SJCRH30 (cell line): ENCODE measurements at places on chromosomes 7 and 10.

DNA sequence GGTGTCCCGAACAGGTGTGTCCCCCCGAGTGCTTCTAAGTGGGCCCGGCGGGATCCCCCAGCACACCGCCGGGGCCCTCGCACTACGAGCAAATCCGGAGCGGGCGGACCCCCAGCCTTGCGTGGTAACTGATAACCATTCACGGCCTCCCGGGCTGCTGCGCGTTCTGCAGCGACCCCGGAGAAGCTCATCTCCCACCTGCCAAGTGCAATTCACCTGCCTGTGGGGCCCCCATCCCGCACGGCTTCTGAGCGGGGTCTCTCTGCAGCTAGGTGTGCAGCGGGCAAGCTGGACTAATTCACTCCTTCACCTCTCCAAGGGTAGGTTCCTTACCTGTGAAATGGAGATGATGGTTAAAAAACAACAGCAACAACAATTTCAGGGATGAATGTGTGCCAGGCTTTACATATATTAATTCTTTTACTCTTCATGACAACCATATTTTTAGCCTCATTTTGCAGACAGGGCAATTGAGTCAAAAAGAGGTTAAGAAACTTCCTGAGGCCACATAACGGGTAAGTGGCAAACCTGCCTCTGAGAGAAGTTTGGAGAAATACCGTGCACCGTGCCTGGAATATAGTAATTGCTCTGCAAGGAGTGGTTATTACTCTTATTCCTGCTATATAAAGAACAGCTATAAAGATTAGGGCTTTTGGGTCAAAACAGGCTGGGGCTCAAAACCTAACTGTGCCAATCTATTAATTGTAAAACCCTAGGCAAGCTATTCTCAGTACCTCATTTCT, 652 bp upstream of the PODXL start:
- no peak for DNase-seq

DNA sequence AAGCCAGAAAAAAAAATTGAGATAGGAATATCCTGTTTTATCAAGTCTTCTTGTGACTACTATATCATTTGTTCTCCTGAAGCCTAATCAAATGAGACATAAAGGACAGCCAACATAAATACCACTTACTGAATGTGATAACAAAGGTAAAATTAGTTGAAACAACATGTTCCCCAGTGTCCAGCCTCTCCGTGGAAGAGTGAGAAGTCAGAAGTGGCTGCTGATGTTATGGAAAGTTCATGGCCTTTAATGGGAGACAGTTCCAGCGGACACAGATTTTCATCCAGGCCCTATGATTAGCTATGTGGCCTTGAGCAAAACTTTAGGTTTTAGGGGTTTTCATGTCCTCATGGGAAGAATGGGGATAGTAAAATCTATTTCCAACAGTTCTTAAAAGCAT, 724.3 kb downstream of the SUGCT start:
- DNase-seq: no peak

- no peak for DNase-seq
Observed at GRCh38 chr7:29045258-29046086, 87.3 kb upstream of the TRIL start.

GRCh38 chr7:155962191-155962967, 150.1 kb upstream of the SHH start:
- no peak for DNase-seq

DNA sequence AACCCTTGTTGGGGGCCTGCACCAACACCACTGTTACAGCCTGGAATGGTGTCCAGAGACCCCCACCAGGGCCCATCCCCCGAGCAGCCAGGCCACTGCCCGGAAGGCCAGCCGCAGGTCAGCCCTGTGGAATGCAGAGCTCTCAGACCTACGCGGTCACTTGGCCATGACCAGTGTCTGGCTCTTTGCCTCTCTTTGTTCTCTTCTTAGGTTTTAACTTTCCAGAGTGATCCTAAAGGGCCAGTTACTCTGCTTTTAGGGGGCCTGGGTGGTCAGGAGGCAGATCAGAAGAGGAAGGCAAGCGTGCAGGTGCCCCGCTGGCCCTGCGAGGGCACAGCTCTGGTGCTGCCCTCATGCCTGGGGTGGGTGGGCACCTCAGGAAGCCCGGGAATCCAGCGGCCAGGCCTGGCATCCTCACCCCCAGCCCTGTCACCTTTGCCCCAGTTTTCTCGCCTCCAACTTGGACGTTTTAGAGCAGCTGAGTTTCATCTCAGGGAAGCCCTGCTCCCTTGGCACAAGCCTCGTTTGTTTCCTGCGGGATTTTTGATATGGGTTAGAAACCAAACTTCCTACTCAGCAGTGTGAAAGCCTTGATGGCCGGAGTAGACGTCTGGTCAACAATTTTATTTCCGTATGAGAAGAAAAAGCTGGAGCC, 62.5 kb upstream of the CHST15 start:
- DNase-seq: peak; percentile 53

DNA sequence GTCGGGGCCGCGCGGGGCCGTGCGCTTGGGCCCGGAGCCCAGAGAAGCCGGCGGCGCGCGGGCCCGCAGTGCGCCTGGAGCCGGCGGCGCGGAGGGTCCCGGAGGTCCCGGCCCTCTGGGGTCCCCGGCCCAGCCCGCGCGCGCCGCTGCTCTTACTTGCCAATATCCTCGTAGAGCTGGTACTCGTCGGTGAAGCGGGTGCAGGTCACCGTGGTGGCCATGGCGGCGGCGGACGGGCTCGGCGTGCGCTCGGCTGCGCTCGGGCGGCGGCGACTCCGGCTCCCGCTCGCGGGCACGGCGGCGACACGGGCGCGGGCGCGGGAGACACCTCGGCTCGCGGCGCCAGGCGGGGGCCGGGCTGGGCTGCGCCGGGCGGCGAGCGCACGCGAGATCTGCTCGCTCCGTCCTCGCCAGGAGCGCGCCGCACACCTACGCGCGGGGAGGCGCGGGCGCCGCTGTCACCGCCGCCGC, at the start of gene CAMK2B:
Gene CAMK2B (minus strand): TSS at position 394 of the 471 bp plus-strand sequence. CDS start 173 bp downstream, at position 221.
- no peak for DNase-seq

GRCh38 chr7:309586-310228, 19.7 kb downstream of the FOXL3 start:
- no peak for DNase-seq

DNA sequence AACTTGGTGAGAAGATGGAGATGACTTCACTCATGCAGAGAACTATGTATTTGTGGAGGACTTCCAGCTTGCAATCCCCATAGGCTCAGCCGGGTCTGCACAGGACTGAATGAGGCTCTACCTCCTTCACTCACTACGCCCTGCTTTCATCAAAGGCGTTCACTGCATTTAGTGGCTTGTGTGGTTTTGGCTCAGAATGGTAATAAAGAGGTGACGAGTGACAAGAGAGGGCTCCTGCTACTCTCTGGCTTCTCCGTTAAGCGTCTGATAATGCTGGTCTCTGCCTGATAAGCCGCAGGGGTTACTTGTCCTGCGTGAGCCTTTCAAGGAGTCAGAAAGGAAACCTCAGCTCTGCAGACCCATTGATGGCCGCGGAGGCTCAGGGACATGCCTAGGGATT, 343.4 kb downstream of the PRPF18 start:
- peak; percentile 7 for DNase-seq

- no peak for DNase-seq
Observed at GRCh38 chr10:133131053-133131452, 29.0 kb upstream of the KNDC1 start.

GRCh38 chr10:48391994-48392393, 85.5 kb downstream of the MAPK8 start:
- no peak for DNase-seq

GRCh38 chr10:29689001-29689400, 54.2 kb upstream of the SVIL start:
- DNase-seq: no peak

- DNase-seq: no peak
Observed at GRCh38 chr7:155764438-155764793, 47.8 kb downstream of the SHH start.

DNA sequence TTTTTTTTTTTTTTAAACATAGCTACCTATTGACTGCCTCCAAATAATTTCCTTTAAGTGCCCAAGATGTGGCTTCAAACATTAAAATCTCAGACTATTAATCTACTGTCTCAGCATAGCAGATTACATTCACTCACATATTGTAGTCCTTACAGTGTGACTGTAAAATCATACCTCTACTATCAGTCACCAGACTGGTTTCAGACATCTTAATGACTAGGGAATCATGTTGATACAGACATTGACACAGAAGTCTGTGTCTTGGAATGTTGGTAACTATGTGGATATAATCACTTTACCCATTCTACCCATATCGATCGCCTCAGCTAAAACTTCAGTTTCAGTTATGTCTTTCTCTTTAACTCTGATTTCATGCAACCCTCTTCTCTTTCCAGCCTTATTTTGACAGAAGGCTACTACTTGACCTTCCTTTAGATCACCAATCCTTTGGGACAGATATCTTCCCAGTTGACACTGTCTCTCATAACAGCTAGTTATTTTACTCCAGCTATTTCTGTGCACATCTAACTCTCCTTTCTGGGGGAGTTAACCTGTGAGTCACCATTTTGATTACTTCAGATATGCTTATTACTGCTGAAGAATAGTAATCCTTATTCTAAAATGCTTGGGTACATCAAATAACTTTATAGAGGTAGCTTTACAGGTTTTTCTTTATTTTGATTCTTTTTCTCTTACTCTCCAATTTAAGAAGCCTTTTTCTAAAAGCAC, 7.0 kb downstream of the TNKS2 start:
- no peak for DNase-seq

DNA sequence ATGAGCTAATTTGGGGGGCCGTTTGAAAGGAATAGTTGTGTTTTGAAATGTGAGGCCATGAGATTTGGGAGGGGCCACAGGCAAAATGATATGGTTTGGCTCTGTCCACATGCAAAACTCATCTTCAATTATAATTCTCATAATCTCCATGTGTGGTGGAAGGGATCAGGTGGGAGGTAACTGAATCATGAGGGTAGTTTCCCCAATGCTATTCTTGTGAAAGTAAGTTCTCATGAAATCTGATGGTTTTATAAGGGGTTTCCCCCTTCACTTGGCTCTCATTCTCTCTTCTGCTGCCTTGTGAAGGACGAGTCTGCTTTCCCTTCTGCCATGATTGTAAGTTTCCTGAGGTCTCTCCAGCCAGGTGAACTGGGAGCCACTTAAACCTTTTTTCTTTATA, 490.8 kb upstream of the GRM3 start:
- no peak for DNase-seq

GRCh38 chr10:116298586-116298985, 25.6 kb upstream of the GFRA1 start:
- no peak for DNase-seq

DNA sequence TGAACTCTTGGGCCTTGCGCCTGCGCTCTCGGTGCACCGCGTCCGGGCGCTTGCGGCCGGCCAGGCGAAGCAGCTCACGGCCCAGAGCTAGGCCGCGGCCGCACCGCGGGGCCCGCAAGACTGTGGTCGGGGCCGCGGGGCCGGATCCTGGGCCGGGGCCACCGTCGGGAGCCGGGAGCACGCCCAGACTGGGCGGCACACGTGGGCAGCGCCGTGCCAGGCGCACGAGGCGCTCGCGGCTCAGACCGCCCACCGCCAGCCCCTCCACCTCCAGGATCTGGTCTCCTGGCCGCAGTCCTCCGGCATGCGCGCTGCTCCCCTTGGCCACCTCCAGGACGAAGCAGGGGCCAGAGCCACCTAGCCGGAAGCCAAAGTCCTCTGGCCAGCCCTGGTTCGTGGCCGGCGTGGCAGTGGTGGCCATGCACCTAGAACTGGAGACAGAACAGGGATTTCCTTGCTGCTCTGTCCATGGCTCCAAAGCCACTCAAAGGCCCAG, at the start of gene GRID2IP:
Gene GRID2IP (minus strand): TSS at position 446 of the 496 bp plus-strand sequence. CDS start 25 bp downstream, at position 421.
- no peak for DNase-seq

GRCh38 chr7:117009705-117010361, 56.5 kb downstream of the ST7 start:
- DNase-seq: no peak

DNA sequence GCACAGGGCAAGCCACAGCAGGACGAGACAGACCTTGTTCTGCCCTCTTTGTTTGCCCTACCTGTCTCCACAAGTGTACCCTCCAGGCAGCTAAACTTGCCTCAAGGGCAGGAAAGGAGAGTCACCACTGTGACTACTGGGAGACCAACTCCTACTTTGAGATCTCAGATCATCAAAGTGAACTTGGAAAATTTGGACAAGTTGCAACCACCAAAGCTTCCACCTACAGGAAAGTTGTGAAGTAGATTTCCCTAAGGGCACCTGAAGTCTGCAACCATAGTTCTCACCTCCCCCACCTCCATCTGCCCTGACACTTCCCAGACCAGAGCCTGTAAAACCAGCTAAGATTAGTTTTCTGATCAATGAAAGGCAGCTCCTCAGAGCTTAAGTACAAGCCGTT, 2.5 kb upstream of the WDR91 start:
- DNase-seq: no peak

GRCh38 chr10:100481462-100482081, 18.8 kb downstream of the WNT8B start:
- DNase-seq: peak; percentile 74

GRCh38 chr10:72334825-72335393, 19.8 kb downstream of the DNAJB12 start:
- DNase-seq: peak; percentile 95

GRCh38 chr10:100184840-100185239, 989 bp downstream of the ERLIN1 start:
- peak; percentile 28 for DNase-seq

DNA sequence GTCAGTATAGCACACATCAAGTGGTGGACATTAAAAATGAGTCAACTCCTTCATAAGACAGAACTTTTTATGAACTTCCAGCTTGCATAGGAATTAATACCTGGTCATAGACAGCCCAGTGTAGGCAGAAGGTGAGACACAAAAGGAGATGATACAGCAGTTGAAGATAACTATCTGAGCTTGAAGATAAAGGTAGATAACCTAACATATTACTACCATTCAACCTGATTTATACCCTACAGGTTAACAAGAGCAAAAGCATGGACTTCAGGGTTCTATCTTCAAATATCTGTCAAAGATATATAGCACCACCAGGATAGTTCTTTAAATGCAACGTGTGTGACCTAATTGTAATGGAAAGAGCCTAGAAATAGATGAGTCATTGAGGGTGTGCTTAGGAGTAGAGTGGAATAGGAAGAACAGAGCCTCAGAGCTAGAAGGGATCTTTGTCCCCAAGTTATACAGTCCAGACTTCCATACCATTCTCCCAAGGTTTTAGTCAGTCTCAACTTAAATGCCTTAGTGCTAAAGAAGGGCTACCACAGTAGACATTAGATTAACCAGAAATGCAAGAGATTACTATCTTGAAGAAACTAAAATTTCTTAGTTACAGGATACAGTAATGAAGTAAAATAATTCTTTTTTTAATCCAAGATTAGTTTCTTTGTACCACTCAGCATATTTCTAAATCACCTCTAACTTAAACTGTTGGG, 9.2 kb downstream of the ZNF800 start:
- DNase-seq: no peak

GRCh38 chr7:91771394-91771793, 109.1 kb downstream of the MTERF1 start:
- DNase-seq: no peak

- no peak for DNase-seq
Observed at GRCh38 chr10:131961047-131961776, 20.5 kb downstream of the BNIP3 start.

DNA sequence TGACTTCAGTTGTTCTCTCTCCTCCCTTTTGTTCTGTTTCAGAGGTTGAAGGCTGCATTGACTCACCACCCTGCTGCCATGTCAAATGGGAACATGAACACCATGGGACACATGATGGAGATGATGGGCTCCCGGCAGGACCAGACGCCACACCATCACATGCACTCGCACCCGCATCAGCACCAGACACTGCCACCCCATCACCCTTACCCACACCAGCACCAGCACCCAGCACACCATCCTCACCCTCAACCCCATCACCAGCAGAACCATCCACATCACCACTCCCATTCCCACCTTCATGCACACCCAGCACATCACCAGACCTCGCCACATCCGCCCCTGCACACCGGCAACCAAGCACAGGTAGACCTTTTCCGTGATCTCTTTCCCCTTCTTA, 154.0 kb downstream of the TRIL start:
- DNase-seq: no peak

GRCh38 chr10:1526436-1527055, 210.8 kb downstream of the ADARB2 start:
- peak; percentile 3 for DNase-seq
